ENCODE measurements at places on chromosomes 13 and 19.
A peak's percentile ranks its signal among the peaks of the same experiment; 100 is the strongest.

GRCh38 chr13:109135018-109135417 is 505.6 kb downstream of the MYO16 start:
- DNase-seq: no peak

DNA sequence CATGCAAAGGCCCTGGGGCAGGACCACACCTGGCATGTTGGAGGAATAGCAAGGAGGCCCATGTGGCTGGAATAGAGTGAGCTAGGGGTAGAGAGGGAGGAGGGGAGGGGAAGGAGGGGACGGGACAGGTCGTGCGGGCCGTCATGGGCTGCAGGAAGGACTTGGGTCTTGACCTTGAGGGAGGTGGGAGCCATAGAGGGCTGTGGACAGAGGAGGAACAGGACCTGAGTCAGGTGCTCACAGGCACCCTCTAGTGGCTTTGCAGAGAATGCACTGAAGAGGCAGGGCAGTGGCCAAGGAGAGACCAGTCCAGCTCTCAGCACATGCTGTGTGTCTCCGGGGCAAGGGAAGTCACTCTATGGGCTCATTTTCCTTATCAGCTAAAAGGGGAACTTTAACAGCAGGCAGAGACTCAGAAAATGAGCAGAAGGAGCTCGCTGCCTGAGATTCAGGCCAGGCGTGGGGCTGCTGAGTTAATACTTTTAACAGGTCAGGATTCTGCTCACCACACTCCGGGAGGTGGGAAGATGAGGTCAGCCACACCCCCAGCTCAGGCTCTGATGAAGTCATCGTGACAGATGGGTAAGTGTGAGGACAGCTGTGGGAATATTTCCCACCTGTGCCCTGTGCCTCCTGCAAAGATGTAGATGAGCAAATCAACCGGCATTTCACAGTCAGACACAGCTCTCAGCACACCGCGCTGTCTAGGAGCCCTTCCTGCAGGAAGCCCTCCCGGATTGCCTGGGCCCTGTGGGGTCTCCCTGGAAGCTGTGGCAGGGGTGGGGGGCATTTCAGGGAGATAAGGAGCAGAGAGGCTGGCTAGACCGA is 6.0 kb upstream of the TNFAIP8L1 start:
- DNase-seq: peak; percentile 76

DNA sequence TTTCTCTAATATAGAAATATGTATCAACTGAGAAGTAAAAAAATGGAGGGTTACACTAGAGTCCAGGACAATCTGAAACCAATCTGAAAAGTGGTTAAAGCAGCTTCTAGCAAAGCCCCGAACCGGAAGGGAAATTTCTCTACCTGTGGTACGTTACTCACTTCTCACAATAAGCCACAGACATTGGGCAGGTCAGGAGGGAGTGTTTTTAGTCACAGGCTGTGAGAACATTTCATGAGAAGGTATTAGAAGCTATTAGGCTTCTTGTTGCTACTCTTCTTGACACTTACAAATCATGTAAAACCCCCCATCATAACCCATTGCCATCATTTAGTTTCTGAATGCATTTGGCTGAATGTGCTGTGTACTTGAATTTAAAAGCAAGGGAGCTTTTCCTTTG is 120.9 kb downstream of the NUFIP1 start:
- no peak for DNase-seq

- no peak for DNase-seq
Observed at GRCh38 chr19:18266771-18267686, 7.2 kb downstream of the IQCN start.

GRCh38 chr19:14972676-14973075 is 7.0 kb downstream of the SLC1A6 start:
- no peak for DNase-seq

GRCh38 chr13:25281935-25282332 is 5.4 kb downstream of the MTMR6 start:
- DNase-seq: no peak

DNA sequence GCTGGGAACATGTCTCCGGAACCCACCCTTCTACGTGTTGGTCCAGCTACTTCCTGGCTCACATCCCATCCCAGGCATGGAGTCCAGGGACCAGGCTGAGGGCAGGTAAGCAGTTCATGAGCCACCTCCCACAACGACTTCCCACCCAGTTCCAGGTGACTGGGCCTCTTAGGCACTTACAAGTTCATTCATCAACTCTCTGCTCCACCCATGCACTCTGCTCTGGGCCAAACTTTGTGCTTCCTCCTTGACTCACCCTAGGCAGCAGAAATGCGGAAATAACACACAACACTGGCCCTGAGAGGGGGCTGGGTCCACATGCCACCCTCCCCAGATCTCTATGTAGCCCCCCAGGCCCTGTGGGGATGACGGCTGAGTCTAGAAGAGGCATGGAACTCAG is 20.5 kb downstream of the IQCN start:
- DNase-seq: no peak

- DNase-seq: no peak
Observed at GRCh38 chr13:94641409-94641941, 39.8 kb downstream of the GPR180 start.

GRCh38 chr13:42055500-42056085 is 7.1 kb downstream of the DGKH start:
- DNase-seq: no peak

GRCh38 chr13:101434486-101434885 is 18.0 kb upstream of the ITGBL1 start:
- DNase-seq: no peak

GRCh38 chr13:52394586-52394985 is 11.4 kb downstream of the THSD1 start:
- DNase-seq: no peak

- no peak for DNase-seq
Observed at GRCh38 chr13:113796964-113797676, 38.1 kb downstream of the TMEM255B start.

DNA sequence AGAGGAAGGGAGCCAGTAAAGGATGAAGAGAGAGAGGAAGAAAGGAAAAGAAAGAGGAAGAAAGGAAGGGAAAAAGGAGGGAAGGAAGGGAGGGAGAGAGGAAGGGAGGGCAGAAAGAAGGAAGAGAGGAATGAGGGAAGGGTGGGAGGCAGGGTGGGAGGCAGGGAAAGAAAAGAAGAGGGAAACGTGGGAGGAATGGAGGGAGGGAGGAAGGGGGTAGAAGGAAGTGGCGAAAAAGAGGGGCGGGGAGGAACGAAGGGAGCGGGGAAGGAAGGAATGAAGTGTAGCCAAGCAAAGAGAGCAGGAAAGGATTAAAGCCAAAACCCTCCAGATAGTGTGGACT is 53.1 kb downstream of the SOX1 start:
- DNase-seq: no peak

GRCh38 chr19:17450264-17451075 is 2.0 kb upstream of the TMEM221 start:
- DNase-seq: no peak

- DNase-seq: no peak
Observed at GRCh38 chr13:21243045-21243897, 66.8 kb downstream of the MRPL57 start.

- no peak for DNase-seq
Observed at GRCh38 chr13:78655906-78656305, 3.0 kb downstream of the OBI1 start.

- DNase-seq: peak; percentile 35
Observed at GRCh38 chr13:93227878-93228642, 1.5 kb downstream of the GPC6 start.

GRCh38 chr13:48405875-48406274 is 7.0 kb downstream of the LPAR6 start:
- DNase-seq: no peak

GRCh38 chr19:11781295-11782057 is 14.7 kb downstream of the ZNF441 start:
- DNase-seq: no peak

DNA sequence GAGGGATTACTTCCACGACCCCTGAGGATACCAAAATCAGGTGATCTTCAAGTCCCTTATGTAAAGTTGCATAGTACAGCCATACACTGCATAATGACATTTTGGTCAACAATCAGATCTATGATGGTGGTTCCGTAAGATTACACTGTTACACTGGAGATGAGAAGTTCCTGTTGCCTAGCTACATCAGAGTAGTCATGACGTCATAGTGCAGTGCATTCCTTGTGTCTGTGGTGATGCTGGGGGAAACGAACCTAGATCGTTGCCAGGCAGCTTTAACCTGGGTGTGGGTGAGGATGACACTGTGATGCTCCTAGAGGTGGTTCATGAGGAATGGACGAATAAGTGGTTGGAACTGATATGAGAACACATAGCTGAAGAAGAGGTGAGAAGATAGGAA is 9.1 kb downstream of the ZNF610 start:
- DNase-seq: no peak

GRCh38 chr19:1147934-1148549 is 26.0 kb downstream of the SBNO2 start:
- DNase-seq: no peak

- DNase-seq: no peak
Observed at GRCh38 chr19:1601613-1602064, 3.6 kb downstream of the UQCR11 start.

GRCh38 chr19:40976134-40976533 is 14.9 kb upstream of the CYP2B6 start:
- no peak for DNase-seq

- no peak for DNase-seq
Observed at GRCh38 chr13:101618440-101619187, 166.1 kb downstream of the ITGBL1 start.

GRCh38 chr19:1343041-1343440 is 40.7 kb upstream of the NDUFS7 start:
- DNase-seq: no peak

- no peak for DNase-seq
Observed at GRCh38 chr19:38318660-38319059, 985 bp upstream of the KCNK6 start.

DNA sequence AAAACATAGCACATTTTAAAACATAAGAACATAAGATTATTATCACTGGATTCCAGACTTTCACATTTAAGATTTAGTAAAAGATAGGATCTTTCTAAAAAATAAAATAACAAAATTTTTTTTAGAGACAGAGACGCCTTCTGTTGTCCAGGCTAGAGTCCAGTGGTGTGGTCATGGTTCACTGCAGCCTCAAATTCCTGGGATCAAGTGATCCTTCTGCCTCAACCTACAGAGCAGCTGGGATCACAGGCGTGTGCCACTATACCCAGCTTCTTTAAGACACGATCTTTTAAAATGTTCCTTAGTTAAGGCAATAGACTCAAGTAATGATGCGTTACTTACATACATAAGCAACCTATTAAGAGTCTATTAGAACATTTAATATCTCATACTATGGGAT is 32.7 kb downstream of the ALG5 start:
- DNase-seq: no peak

GRCh38 chr13:42221121-42221765 is 50.7 kb upstream of the AKAP11 start:
- DNase-seq: no peak

All from H54 (cell line).